ENCODE measurements at places on chromosomes 11 and 22.

GRCh38 chr11:17036666-17037658 lies 22.7 kb upstream of the PLEKHA7 start:
- peak; percentile 20 for DNase-seq

GRCh38 chr22:49971232-49972162 lies 10.9 kb downstream of the PIM3 start:
- peak; percentile 31 for DNase-seq

DNA sequence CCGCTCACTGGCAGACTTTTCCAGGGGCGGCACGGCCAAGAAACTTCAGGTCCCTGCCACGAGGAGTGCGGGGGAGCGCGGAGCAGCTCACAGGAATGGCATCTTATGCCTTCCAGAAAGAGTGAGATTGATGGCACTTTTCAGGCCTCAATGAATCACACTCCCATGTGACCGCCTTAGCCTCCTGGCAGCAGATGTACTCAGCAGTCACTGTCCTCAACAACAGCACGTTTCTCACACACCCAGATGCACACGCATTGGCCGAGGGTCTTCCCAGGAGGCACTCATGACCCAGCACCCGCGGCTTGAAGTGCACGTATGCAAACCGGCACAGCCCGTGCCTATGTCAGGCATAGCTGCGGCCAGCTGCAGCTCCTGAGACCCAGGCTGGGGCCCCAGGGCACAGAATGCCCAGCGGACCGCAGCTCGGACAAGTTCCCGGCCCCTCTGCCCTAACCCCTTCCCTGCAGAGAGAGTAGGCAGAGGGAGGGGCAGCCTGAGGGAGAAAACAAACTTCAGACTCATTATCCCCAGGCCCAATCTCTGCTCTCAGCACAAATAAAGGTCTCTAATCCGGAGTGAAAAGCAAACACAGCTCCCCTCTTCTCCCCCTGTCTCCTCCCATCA lies 48.3 kb downstream of the RPUSD4 start:
- no peak for DNase-seq

GRCh38 chr11:107716884-107717532 lies 5.2 kb upstream of the SLN start:
- no peak for DNase-seq

DNA sequence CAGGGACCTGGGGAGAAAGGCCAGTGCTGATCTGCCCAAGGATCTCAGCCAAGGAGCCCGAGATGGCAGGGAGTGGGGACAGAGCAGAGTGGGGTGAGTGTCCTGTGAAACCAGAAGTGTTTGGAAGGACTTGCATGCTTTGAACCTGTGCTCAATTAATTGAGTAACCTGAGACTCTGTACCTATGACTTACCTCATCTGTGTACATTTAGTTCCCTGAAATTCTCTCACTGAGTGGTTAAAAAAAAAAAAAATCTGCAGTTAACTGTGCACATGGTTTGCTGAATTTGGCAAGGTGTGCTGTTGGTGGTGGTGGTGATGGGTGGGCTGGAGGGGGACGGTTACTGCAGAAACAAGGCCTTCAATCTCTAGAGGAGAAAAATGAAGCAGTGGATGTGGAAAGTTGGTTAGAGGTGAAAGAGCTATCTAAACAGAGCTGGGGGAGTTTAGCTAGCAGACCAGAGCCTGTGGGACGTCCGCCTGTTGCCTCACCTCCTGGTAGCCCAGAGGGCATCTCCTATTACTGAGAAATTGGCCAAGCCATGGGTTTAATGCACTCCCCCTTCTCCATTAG lies 8.3 kb upstream of the SORL1-AS1 start:
- DNase-seq: no peak

GRCh38 chr11:2923446-2924375 lies 5.5 kb downstream of the PHLDA2 start:
- no peak for DNase-seq

- DNase-seq: no peak
Observed at GRCh38 chr11:70032943-70033710, 45.0 kb upstream of the ANO1 start.

DNA sequence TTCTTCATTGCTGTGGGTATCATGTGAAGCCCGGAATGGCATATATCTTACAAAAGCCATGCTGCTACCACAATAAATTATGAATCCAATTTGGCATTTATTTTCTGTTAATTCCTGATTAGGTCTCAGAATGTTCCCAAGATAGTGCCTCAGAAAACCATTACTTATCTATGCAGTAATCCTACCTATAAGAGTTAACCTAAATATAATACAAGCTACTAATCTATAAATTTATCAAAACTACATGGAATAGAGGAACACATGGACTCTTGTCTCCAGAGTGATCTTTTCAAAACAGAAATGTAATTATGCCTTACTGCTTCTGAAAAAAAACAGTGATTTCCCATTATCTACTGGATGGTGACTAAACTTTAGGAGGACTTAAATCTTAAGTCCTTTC lies 687.8 kb upstream of the ANO5 start:
- no peak for DNase-seq

GRCh38 chr22:42951093-42951710 lies 63.7 kb downstream of the PACSIN2 start:
- no peak for DNase-seq

DNA sequence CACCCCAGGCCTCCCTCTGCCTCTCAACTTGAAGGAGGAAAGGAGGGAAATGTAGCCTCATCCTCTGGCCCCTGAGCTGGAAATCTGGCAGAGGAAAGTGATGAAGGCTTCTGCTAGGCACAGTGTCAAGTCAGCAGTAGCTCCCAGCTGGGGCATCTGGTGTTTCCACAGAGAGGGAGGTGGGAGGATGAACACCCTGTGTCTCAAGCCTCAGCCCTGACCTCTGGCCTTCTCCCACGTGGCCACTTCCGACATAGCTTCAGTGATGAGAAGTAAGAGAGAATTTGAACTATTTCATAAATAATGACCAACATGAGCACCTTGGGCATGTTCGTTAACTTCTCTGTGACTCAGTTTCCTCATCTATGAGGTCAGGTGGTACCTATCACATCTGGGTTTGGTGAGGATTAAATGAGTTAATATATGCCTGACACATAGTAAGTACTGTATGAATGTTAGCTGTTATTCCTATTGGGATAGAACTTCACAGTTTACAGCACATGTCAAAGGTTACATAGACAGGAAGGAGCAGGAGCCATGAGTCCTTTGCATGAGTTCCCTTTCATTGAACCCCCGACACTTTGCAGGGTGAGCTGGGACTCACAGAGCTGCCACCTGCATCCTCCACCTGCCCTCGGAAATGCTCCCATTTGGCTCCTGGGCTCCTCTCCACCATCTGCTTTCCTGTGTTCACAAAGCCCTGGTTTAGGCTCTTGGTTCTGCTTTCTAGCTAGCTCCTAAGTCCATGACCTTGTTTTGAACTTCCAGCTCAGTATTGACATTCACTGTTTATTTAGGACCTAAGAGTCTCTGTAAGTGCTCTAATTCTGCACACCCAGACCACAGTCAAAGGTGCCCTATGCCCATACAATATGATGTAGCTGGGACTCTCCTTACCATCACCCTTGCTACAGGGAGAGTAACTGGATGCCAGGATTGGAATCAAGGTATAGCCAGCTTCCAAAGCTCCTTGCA lies 61.7 kb downstream of the CSNK2A3 start:
- DNase-seq: peak; percentile 56

DNA sequence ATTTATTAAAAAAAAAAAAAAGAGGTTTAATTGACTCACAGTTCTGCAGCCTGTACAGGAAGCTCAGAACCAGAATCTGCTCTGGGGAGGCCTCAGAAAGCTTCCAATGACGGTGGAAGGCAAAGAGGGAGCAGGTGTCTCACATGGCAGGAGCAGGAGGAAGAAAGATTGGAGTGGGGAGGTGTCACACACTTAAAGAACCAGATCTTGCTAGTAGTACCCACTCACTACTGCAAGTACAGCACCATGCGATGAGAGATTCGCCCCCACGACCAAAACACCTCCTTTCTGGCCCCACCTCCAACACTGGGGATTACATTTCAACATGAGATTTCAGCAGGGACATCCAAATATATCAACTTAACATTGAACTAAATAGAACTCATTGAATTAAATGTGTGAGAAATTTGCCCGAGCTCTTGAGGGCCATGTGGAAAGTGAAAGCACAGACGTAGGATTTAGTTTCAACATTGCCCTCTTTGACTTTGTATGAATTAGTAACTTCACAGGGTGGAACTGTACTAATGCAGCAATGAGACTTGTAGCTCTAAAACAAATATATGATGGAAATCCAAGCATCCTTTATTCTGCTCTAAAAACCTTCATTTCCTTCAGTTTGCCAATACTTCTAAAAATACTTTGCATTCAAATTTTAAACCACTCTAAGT lies 628.2 kb downstream of the FAM181B start:
- DNase-seq: no peak

GRCh38 chr11:955154-956063 lies 29.7 kb downstream of the AP2A2 start:
- DNase-seq: no peak

DNA sequence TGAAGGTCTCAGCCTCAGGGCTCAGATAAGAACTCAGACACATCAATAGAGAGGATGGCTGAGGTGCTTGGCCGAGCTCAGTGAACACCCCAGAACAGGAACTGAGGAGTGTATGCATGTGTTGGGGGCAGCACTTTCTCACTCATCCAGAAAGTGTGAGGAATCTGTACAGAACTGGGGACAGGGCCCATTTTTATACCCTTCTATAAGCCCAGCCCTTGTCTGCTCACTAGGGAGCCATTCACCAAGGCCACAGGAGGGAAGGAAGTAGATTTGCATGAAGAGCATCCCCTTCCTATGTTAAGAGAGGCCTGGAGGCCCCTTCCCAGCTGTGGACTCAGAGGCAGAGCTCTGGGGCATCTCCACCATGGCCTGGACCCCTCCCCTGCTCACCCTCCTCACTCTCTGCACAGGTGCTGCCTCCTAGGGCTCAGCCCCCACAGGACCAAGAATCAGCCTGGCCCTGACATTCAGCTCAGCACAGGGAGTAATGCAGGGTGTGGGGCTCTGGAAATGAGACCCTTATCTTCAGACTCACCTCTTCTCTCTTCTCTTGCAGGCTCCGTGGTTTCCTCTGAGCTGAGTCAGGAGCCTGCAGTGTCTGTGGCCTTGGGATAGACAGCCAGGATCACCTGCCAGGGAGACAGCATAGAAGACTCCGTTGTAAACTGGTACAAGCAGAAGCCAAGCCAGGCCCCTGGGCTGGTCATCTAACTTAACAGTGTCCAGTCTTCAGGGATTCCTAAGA lies 39.9 kb upstream of the GGTLC2 start:
- no peak for DNase-seq

GRCh38 chr22:45880716-45881523 lies 96.0 kb downstream of the WNT7B start:
- DNase-seq: no peak

- no peak for DNase-seq
Observed at GRCh38 chr11:36249246-36249645, 40.0 kb downstream of the COMMD9 start.

- DNase-seq: no peak
Observed at GRCh38 chr11:1530686-1531448, 41.2 kb downstream of the DUSP8 start.

- no peak for DNase-seq
Observed at GRCh38 chr11:285021-285893, 3.7 kb upstream of the PGGHG start.

Data from dermis blood vessel endothelial cell (primary cell).